IMR-90 (cell line): ENCODE measurements at places on chromosomes 11 and 22. TPM values are rescaled to one million over a fixed set of nuclear protein-coding genes. Genes with fewer than 3 reads are reported as not detected.

DNA sequence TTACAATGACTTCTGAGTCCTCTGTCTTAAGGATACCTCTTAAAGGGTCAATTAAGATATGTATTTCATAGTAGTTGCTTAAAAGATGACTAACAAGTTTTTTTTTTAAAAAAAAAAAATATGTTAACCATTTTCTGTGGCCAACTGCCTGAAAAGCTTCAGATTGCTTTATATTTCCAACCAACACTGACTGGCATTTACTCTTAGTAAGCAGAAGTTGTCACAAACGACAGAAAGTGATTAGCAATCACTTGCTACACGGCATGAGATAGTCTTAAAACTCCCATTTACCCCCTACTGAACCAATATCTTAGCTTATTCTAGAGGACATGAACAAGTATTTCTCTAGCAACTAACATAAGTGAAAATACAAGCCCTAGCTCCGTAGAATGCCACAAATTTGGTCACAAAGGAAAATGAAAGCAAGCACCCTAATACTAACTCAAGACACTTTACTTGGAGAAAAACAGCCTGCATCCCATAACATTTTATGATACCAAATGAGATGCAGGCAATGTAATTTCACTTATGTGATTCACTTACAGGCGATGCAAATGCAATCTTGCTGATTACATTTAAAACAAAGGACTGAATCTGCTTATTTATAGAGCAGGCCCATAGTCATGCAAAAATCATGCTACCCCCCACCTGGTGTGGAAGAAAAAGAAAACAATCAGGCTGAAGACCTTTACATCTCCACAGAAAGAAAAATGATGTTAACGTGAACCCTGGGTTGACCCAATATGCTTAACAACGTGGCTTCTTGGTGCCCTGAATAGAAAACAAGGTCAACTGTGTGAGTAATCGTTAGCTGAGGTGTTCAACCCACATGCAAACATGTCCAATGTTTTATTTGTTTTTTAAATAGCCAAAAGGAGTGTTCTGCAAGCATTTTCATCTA lies 25.7 kb downstream of the MPPED2 start:
- peak; percentile 8 for DNase-seq

- no peak for DNase-seq
These were observed 109.9 kb downstream of the MPPED1 start for GRCh38 chr22:43521716-43522115.

Gene TPBGL
- not detected in 2 replicates for total RNA-seq

DNA sequence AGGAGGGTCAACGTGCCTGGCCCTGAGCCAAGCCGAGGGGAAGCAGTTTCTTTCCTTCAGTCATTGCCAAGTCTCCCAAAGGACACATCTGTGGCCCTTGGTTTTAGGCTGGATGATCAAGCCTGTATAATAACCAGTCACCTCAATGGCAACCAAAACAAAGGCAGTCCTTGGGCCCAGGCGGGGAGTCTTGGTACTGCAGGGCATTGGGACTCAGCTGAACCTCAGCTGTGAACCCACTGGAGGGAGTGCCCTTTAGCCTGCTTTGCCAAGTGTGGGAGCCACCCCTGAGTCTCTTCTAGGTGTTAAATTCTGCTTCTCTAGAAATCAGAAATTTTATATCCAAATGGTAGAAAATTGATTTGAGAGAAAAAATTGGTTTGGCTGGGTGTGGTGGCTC lies 36.9 kb downstream of the CPT1A start:
- DNase-seq, result no peak

- no peak for DNase-seq
These were observed 11.2 kb downstream of the MPST start for GRCh38 chr22:37030560-37031281.

- DNase-seq, result no peak
These were observed 91.4 kb downstream of the RPL27A start for GRCh38 chr11:8773916-8774539.

DNA sequence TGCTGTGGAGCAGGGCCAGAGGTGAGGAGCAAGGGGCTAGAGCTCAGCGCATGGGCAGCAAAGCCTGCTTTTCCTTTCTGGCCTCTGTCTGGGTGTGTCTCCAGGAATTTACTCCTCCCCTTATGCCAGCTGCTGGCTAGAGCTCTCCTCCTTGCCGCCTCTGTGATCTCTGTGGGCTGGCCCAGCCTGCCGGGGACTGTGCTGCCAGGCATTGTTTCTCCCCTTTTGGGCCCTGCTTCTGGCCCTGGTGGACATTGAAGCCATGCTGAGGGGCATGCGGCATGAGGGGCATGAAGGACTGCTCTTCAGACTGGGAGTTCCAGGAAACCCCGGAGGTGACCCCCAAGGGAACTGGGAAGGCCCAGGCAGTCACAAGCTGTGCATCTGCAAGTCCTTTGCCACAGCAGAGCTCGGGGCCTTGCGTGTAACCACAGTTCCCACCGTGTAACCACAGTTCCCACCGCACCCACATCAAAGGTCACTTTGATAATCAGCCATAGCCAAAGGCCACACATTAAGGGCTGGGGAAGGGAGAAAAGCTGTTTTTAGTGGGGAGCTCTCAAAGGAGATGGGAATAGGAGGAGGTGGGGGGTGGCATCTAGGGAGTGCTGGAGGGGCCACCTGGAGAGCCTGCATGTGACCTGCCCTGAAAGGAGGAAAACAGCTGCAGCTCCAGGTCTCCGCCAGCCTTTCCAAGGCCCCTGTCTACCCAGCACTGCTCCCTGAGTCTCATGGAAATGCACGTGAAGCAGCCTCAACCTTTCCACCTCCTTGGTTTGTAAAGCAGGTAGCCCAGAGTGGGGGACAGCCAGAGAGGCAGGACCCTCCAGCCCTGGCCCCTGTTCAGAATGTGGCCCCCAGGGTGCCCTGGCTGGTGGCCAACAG lies 62.3 kb downstream of the PPFIBP2 start:
- no peak for DNase-seq

Gene OR5B17
- not detected in 2 replicates for total RNA-seq

Gene PLEKHA7
- not detected in 2 replicates for total RNA-seq

- no peak for DNase-seq
These were observed 3.8 kb upstream of the RNF141 start for GRCh38 chr11:10544491-10545465.

Gene KREMEN1
- 2.5 and 2.9 TPM in 2 replicates for total RNA-seq
